ENCODE measurements at places on chromosomes 1 and 21. TPM values are rescaled to one million over a fixed set of nuclear protein-coding genes. Genes with fewer than 3 reads are reported as not detected.

GRCh38 chr1:155091071-155092051 lies 12.7 kb downstream of the EFNA3 start:
- H3K36me3 ChIP-seq = no peaks in the 10 kb centered on the region
- no peak overlapping the region for H3K27ac ChIP-seq
- H3K4me3 ChIP-seq = no peak overlapping the region
- DNase-seq = peak; percentile 85

- no peak overlapping the region for H3K4me3 ChIP-seq
- H3K27ac ChIP-seq = no peak overlapping the region
- H3K27me3 ChIP-seq = no peaks in the 10 kb centered on the region
- peaks cover 43% of the 10 kb centered on the region for H3K36me3 ChIP-seq
These were observed 5.9 kb downstream of the SSBP3 start for GRCh38 chr1:54400329-54400728.

The CFHR5 gene
- total RNA-seq = 0.39 TPM

- no peaks in the 10 kb centered on the region for H3K27me3 ChIP-seq
- H3K27ac ChIP-seq = no peak overlapping the region
- DNase-seq = peak; percentile 8
These were observed 2.6 kb upstream of the LEFTY2 start for GRCh38 chr1:225943582-225943981.

The TRPM2 gene
- total RNA-seq = not detected

DNA sequence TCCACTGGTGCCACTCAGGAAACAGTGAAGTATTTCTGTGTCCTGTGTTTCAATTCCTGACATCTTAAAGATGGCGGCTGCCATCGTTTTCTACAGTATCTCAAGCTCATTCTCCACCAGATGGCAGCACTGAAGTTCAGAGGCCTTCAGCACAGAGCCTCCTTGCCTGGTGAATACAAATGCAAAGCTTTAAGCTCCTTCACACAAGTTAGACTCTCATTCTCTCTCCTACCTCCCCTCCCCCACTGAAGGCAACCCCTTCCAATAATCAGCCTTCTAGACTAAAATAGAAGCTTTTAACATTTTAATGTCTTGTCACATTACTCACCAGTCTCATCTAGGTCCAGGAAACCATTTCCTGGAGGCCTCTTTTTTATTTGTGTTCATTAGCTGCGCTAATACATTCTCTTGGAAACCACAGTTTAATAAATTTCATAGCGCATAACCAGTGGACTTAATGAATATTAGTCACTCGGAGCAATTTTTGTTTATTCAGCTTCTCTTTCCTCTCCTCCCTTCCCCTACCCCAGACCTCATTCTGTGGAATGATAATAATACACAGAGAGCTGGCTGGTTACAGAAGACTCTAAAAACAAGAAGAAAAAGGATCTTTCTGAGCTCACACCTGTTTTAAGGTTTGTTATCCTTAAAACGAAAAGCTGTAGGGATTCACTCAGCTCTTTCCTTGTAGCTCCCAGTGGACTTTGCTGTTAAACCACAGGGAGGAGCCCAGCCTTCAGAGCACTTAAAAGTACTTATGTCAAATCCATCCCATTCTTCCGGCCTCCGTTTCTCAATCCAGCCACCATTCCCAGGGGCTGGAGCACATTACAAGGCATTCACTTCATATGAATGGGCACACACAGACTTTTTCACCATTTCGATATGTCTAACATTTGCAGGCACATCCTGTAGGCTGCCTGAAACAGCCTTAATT lies 384.9 kb downstream of the HLX start:
- peak; percentile 69 for DNase-seq
- H3K4me3 ChIP-seq = no peak overlapping the region
- no peak overlapping the region for H3K27ac ChIP-seq
- H3K36me3 ChIP-seq = no peaks in the 10 kb centered on the region
- no peaks in the 10 kb centered on the region for H3K27me3 ChIP-seq
- peaks cover 4% of the 10 kb centered on the region for H3K4me1 ChIP-seq

DNA sequence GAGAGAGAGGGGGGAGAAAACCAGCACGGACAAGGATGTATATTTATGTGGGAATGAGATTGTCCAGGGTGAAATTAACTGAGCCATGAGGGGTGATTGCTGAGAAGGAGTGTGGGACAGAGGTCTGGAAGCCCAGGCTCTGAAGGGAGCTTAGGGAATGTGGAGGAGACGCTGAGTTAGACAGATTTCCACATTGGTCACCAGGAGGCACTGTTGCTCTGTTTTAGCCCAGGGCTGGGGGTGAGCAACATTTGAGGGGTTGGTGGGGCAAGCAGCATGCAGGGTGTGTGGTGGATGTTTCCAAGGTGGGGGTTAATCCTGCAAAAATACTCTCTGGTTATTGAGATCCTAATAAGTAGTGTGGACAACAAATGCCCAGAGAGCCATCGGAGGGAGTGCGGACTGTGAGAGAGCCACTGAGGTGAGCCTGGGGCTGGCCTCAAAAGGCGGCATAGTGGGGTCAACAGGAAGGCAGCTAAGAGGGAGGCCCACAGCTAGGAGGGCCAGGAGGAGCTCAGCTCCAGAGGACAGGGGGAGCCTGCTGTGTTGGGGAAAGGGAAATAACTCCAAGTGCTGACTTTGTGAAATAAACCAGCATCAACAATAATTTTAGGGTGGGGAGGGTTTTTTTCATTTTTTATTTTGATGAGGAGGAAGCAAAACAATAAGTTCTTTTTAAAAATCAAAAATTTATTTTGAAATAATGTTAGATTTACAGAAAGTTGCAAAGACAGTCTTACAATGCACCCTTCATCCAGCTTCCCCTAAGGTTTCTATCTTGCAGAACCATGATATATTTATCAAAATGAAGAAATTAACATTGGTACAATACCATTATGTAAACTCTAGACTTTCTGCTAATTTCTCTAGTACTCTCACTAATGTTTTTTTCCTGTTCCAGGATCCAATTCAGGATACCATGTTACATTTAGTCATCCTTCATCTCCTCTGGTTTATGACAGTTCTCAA lies 82.8 kb upstream of the CD34 start:
- no peaks in the 10 kb centered on the region for H3K4me1 ChIP-seq
- H3K4me3 ChIP-seq = no peak overlapping the region
- H3K27me3 ChIP-seq = peaks cover 5% of the 10 kb centered on the region
- H3K36me3 ChIP-seq = no peaks in the 10 kb centered on the region
- DNase-seq = peak; percentile 32

Measured in cardiac muscle cell (in vitro differentiated cells and primary cell).